Activated CD8-positive, alpha-beta memory T cell treated with anti-CD3 and anti-CD28 coated beads, Interleukin-2, amount 50 U/mL, for 48 hours (primary cell): ENCODE measurements at places on chromosomes 6 and 20.
A peak's percentile ranks its signal among the peaks of the same experiment; 100 is the strongest.

DNA sequence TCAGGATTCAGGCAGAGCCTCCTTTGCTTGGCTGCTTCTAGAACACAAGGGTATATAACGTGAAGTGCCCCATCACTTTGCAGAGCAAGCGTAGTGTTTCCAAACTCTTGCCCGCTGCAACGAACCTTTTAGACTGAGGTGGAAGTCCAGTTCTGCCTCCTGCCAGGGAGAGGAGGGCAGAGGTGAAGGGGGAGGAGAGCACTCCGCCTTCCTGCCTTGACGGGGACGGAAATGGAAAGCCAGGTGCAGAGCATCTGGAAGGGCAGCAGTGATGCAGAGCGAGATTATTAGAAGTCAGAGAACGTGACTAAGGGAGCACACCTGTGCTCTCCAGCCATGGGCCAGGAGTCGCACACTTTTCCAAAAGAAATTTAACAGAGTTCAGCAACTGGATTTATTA lies 63.4 kb downstream of the RREB1 start:
- no peak for DNase-seq

DNA sequence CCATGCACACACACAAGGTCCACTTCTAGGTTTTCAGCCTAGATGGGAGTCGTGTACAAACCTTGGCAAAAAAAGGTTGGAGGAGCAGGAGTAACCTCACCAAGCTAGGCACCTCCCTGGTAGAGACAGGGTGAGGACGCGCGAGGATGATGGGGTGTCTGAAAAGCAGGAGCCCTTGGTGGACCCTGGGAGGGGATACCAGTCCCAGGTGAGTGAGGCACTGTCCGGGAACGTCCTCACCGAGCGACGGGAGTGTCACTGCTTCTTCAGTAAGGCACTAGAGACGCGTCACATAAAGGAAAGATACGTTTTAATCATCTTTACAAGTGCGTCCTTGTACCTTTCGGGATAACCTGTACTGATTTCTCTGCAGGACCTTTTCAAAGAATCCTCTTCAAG lies 29.4 kb upstream of the ZBP1 start:
- DNase-seq: peak; percentile 26

DNA sequence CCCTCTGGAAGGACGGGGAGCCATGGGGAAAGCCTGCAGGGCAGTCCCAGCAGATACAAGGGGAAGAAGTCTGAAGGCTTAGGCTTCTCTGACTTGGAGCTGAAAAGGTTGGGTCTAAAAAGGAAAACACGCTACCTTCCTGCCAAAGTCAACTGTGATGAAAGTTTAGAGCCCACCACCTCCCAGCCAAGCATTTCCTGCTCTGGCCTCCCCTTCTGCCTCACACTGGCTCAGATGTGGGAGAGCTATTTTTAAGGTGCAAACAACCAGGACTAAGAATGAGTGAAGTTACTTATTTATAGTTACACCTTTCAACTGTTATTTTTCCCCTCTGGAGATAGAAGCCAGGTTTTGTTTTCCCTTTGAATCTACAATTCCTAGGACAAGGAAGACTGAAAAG lies 21.2 kb downstream of the NEDD9 start:
- DNase-seq: no peak

- no peak for DNase-seq
Measured at GRCh38 chr6:156057869-156058268, 602.2 kb upstream of the NOX3 start.

DNA sequence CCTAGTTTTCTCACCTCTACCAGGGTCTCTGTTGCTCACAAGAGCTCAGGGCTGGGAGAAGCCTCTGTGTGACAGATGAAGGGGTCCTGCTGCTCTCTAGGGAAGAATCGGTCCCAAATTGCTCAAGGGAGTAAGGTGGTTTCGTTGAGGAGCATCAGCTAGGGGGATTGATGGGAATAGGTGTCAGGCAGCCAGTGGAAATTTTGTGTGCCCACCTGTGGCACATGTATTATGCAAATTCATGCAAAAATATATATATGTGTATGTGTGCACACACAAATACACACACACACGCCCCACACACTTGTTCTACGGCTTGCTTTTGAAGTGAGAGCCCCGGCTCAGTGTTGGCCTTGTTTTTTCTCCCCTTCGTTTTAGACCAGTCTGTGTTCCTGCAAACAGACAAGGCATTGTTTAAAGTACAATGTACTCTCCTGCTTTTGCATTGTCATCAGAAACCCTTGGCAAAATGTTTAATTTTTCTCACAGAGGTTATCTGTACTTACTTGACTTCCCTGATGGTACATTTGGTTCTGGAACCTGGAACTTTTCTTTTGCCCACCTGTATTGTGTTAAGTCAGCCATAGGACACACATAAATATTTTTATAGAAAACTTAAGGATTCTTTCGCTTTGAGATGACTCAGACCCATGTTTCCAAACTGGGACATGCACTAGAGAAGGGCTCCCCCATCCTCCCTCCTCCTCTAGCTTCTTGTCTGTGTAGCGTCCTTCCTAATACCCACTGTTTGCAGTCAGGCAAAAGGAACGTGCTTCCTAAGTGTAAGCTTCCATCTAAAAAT lies 26.7 kb downstream of the FOXO3 start:
- DNase-seq: no peak

GRCh38 chr20:17617868-17618672 lies 48.2 kb downstream of the DSTN start:
- peak; percentile 49 for DNase-seq

GRCh38 chr6:169808608-169808967 lies 57.2 kb downstream of the ERMARD start:
- peak; percentile 35 for DNase-seq

DNA sequence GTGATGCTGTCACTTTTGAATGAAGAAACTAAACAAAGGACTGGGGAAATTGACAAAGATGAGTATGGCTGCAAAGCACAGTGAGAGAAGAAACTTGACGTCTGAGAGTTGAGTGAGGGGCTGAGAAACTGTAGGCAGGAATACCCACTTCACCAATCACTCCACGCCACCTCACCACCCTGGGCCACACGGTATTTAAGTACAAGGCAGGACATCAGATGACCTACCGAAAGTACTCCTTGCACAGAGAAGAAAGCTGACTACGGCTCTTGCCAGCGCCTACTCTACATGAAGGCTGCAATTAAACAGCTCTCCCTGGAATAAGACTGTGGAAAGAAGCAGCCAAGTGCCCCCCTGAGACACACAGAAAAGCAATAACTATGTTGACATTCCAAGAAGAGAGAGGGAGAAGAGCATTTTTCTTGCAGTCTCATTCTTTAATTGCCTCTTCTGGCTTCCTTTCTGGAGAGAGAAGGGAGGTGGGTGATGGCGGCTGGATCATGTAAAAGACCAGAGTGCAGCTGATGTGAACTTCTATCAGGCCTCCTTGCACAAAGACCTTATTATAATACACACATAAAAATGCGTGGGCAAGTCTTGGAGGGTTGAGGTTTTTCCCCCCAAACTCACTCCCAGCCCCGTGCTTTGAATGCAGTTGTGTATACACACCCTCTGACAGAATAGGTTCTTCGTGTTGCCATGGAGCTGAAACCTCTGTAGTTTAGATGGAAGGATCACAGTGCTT lies 44.6 kb downstream of the HIVEP2 start:
- no peak for DNase-seq

- no peak for DNase-seq
Measured at GRCh38 chr6:7391151-7391550, 1.5 kb downstream of the RIOK1 start.

DNA sequence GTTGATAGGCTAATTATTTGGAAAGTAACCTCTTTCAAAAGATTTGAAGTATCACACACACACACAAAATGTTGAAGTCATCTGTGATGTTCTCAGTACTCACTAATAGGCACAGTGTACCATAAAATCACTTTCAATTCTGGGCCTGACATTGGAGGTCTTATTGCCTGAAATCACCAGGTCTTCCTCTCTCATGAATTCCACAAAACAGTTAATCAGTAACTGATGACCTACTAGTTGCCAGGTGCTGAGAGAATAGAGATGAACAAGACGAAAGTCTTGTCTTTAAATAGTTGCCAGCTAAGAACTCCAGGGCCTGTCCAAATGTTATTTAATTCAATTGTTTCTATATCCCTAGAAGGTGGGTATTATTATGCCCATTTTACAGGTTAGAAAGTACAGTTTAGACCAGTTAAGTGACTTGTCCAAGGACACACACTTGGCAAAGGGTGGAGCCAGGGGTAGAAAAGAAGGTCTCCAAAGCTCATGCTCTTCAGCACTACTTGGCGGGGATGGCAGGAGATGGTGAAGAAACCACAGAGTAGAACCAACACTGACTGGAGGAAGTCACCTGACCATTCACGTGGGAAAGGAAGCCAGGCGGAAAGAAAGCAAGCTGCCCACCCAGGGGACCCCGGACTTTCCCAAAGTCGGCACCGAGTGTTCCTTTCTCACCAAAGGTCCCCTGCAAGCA lies 116.4 kb downstream of the KIF6 start:
- DNase-seq: no peak

DNA sequence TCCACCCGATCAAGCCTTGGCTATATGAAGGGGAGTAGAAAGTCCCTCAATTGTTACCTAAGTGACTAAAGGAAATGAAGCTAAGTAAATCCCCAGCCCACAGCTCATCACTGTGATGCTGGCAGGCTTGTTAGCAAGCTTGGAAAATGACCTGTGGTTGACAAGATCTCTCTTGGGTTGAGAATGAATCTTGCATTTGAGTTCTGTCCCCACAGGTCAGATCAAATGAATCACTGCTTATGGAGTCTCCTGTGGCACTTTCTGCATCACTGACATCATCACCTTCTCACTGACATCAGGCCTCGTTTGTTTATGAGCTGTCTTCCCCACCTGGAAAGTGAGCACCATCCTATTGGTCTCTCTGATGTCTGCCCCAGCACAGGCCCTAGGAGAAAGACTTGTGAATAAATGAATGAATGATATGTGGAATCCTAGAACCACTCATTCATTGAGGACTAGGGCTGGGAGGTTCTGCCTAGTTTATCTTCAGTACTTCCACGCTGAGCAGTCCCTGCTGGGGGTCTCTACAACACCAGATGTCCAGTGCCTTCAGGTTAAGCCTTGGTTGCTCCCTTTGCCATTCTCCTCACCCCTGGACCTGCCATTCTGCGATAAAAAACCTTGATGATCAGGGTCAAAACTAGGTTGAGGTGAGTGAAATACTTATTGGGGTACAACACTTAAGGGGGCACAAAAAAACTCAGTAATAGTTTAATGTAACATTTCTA lies 318.4 kb upstream of the MOCS1 start:
- DNase-seq: no peak

DNA sequence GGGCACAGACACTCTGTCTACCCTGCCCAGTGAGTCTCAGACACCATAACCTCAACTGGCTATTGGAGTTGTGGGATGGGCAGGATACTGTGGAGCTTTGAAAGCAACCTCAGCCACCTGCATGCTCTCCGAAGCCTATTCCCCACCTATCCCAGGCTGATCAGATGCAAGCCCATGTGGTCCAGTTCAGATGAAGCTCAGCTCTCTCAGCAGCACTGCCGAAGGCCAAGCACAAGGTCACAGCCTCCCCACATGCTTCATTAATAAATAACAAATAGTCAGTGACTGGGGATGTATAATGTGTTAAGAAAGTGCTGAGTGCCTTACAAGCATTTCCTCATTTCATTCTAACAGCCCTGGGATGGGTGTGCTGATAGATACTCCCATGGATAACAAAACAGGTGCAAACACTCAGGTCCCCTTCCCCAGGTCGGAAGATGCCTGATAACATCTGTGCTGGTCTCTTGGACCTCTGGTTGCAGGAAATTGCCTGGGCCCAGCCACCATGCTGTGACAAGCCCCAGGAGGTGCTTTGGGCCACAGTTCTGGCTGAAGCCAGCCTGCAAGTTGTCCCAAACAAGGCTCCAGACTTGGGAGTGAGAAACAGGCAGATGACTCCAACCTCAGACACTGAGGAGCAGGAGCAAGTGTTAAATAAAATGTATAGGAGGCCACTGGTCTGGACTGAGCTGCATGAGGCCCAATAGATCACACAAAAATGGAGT lies 3.7 kb downstream of the ACSS1 start:
- DNase-seq: no peak
